ENCODE measurements at places on chromosomes 3 and 15.

GRCh38 chr3:17091910-17092582 lies 207.3 kb downstream of the PLCL2 start:
- no peak for DNase-seq

DNA sequence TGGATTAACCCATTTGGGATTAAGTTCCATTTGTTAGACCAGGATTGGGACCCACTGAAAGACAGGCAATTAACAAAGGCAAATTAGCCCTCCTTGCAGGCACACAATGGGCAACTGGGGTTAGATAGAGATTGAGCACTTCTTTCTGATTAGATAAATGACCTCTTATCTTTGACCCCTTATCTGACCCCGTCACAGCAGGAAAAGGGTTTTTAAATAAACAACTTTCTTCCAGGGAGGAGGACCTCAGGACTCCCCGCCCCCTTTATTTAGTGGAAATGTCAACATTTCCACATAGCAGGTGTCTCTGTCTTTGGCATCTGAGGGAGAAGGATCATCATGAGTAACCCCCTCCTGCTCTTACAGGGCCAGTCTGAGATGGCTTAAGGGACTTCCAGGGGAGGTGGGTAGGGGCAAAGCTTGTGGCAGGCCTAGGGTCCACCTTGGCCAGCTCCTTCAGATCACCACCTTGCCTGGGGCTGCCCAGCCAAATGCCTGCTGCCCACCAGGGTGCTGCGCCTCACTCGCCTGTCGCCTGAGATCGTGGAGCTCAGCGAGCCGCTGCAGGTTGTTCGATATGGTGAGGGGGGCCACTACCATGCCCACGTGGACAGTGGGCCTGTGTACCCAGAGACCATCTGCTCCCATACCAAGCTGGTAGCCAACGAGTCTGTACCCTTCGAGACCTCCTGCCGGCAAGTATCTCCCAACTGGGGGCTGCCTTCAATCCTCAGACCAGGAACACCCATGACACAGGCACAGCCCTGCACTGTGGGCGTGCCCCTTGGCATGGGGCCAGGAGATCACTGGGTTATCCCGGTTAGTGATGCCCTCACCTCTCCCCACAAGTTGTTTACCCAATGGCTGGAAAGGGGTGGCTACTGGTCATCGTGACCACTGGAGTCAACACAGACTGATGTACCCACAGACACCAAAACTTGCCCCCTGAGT lies 2.6 kb upstream of the WDR6 start:
- DNase-seq = no peak

GRCh38 chr15:95698951-95699350 lies 631.5 kb upstream of the NR2F2 start:
- no peak for DNase-seq

- DNase-seq = no peak
Observed at GRCh38 chr15:79447060-79447459, 14.9 kb downstream of the MINAR1 start.

- no peak for DNase-seq
Observed at GRCh38 chr3:15801298-15801697, 3.5 kb upstream of the ANKRD28 start.
